Neural crest cell (in vitro differentiated cells): ENCODE measurements at places on chromosomes 2 and 18.

DNA sequence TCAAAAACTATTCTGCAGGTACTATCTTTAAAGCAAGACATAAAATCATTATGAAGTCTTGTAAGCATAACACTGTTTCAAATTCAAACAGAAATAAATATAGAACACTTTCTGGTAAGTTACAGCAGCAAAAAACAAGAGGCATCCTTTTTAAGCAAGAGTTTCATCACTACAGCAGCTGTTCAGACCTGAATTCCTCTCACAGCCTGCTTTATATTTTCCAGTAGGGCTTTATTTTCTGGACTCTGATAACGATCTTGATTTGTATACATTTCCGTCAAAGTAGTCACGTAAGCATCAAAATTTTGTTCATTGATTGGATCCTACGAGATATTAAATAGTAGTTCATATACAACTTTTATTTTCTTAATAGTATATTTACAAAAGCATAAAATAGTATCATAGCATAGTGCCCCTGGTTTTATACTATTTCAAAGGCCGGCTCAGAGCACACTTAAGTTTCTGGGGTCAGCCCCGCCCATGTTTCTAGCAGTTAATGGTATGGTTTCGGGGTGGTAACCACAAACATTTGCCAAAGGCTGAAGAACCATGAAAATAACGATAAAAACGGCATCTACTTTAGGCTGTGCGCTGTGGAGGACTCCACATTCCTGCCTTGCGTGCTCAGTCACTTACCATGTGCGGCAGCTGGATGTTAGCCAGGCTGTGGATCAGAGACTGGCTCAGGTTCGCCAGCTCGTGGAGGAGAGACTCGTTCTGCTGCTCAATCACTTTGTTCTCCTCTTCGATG is 47.5 kb upstream of the PXDN start:
- DNase-seq, result no peak

GRCh38 chr2:31247711-31248110 is 13.8 kb downstream of the EHD3 start:
- DNase-seq, result no peak

- DNase-seq, result no peak
These were observed 762.3 kb downstream of the DCDC2C start for GRCh38 chr2:4465671-4466070.

- DNase-seq, result no peak
These were observed 467 bp upstream of the WDR35 start for GRCh38 chr2:19990416-19990728.
